ENCODE measurements at places on chromosomes 1 and 21.

DNA sequence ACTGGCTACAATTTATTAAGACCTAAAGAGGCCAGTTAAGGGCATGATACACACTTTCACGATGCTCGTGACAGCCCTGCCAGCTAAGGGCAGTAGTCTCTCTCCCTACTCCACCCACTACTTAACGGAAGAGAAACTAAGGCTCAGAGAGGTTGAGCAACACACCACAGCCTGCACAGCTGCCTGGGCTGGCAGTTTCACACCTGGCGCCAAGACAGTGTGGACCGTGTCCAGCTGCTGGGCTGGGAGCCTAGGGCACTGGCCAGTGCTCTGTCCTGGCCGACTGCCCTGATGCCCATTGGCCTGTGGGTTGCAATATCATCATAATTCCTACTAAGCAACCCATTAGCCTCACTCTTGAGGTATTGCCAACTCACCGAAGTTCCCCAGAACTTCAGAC is 27.6 kb downstream of the TENT5C start:
- no peak for DNase-seq

DNA sequence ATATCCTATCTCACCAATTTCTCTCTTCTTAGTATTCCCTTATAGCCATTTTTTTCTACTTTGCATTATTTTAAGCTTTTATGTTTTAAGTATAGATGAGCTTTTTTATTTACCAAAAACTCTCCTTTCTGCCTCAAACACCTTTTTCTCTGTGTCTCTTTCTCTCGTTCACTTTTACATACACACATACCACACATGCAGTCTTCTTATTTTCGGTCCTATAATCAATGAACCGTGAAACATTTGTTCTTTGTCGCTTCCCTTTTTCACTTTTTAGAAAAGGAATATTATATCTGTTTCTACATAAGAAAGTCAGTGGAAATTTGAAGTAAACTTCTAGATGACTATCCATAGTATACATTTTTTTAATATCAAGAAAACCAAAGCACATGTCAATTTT is 183.2 kb downstream of the MRPL39 start:
- DNase-seq = no peak

DNA sequence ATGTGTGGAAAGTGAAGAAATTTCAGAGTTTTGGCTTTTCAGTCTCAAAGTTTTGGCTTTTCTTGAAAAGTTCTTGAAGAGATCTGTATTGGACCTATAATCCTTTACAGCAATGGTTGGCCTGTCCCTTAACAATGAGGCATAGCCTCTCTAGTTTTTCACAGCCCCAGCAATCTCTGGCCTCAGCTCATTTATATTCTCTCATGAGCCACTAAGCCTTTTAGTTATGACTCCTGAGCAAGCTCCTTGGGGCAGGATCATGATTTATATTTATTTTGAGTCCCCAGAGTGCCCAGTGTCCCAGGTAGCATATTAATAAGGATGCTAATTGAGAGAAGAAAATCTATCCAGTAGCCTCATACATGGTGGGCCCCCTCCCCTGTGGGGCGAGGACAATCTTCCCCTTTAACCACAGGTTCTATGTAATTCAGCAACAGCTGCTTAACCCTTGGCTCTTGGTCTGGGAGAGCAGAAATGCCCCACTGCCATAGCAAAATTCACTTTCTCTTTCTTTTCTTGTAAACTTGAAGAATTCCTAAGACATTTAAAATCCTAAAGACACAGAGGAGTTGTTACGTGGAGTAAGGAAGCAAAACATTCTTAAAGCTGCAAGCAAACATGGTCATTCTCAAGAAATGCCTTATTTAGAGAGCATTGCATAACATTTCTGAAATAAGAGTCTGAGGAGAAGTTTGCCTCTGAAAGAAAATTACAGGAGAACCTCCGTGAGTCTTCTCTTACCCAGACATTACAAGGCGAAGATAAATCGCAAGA is 6.3 kb downstream of the NGF start:
- no peak for DNase-seq

DNA sequence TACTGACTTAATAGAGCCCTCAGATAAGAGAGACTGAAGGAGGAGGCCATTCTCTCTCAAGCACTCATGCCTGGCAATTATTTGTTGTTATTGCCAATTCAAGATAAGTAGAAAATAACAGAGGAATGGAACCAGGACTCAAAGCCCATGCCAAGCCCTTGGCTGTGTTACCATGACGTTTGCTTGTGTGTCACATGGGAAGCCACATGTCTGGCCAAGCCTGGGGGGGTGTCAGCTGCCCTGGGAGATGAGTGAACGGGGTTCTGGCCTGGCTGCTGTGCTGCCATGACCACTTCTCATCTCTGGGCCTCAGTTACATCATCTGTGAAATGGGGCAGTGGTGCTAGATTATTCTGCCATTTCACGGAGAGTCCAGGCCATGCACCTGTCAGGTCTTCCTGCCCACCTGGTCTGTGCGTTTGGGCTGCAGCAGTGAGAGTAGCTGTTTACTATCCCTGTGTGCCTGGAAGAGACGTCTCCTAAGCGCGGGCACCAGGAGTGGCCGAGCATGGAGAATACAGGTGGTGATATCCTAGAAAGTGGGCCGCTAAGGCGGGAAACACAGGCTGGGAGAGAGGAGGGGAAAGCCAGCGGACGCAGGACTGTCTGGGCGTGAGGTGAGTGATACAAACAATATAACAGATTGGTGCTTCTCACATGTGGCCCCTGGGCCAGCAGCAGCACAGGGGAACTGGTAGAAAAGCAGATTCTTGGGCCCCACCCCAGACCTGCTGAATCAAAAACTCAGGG is 67.8 kb downstream of the MAN1C1 start:
- no peak for DNase-seq

DNA sequence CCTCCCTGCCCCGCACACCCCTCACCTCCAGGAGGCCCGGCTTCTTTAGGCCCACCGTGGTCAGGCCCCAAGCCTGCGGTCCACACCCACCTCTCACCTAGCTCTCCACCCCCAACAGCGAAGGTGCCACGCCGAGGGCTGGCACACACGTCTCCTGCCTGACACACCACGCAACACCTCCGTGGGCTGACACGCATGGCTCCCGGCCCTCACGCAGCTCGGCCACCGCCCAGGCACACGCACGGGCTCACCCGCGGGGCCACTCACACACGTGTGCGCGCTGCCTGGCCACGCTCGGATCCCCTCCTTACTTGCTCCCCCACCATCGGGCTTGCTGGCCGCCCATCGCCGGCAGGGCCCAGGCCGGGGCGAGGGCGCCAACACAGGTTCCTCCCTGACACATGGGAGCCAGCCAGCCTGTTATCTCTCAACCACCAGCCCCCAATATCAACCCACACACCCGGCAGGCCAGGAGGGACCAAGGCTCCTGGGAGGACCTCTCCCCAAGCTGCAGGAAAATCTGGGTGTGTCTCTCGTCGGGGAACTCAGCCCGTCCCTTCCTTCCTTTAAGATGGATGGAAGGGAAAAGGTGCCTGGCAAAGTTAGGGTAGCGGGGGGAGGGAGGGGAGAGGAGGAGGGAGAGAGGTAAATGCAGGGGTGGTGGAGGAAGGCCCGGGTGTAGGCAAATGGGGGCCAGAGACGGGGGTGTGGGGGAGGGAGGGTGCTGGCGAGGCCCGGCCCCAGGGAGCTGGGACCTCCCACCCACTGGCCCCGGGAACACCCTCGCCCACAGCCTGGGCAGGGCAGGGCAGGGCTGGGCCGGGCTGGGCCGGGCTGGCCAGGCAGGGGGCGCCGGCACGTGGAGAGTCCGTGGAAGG is 546 bp downstream of the ELOVL1 start:
- DNase-seq = no peak

GRCh38 chr1:174242856-174243255 is 83.5 kb downstream of the RABGAP1L start:
- DNase-seq = no peak

DNA sequence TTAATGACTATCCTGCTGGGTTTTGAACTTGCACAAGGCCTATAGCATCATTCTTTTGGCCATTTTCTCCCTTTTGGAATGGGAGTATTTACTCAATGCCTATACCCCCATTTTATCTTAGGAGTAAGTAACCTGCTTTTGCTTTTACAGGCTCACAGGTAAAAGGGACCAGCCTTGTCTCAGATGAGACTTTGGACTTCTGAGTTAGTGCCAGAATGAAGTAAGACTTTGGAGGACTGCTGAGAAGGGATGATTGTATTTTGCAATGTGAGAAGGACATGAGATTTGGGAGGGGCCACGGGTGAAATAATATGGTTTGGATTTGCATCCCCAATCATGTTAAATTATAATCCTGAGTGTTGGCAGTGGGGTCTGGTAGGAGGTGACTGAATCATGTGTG is 212.7 kb downstream of the FAF1 start:
- DNase-seq = no peak

DNA sequence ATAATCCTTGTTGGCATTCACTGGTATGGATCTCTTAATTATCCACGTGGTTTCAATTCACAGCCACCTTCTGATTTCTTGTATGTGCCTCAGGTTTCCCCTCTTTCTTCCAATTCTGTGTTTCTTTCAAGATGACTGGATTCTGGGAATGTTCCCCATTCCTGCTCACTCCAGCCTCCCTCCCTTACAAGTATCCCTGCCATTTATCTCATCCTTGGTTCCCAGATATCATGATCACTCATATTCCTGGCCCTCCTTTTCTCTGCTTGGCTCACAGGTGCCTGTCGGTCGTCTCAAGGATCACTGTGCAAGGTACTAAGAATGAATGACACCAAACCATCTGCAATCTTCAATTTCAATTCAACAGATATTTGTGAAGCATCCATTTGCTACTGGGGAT is 279.2 kb downstream of the ASTN1 start:
- no peak for DNase-seq

GRCh38 chr1:6419397-6419803 is 319 bp downstream of the HES2 start:
- DNase-seq = no peak

GRCh38 chr1:19650416-19651140 is 6.5 kb downstream of the NBL1 start:
- DNase-seq = no peak

DNA sequence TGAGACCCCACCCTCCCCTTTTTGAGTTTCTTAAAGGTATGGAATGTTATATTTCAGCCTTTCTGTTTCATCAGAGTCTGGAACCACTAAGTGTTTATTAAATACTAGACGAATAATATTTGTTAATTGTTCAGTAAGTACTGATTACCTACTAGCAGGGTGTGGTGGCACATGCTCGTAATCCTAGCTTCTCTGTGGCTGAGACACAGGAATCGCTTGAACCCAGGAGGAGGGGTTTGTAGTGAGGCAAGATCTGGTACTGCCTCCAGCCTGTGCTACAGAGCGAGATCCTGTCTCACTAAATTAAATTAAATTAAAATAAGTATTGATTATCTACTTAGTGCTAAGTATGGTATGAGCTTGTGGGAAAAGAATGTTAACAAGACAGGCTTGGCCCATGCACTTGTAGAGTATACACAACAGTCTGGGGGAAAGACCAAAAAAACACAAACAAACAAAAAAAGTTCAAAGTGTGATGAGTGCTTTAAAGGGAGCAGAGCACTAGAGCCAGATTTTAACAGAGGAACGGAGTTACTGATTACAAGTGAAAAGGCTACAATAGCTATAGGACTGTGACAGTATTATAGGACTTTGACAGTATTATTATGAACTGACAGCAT is 2.4 kb downstream of the CEPT1 start:
- DNase-seq = no peak

DNA sequence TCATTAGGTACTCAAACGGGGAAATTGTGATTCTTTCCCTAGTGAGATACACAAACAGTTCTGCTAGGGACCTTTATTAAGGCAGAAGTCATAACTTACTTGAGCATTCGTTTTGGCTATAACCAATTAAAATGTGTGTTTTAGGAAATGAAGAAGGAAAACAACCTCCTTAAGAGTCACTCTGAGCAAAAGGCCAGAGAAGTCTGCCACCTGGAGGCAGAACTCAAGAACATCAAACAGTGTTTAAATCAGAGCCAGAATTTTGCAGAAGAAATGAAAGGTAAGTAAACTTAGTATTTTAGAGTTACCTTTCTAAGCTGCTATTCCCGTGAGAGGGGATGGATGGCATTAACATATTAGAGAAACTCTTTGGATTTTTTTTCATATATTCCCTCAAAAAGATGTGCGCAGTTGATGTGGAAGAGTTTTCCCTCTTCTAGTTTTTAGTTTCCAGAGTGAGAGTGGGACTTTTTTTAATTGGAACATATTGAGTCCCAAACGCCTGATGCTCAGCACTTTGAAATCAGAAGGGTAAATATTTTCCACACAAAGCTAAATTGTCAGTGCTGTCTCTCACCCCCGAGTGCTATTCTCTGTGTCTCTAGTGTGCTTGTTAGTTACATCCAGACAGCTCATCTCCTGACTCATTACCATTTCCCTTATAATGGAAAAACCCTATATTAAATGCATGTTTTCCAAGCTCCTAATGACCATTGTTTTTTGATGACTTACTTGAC is 34.9 kb downstream of the CENPF start:
- DNase-seq = no peak

DNA sequence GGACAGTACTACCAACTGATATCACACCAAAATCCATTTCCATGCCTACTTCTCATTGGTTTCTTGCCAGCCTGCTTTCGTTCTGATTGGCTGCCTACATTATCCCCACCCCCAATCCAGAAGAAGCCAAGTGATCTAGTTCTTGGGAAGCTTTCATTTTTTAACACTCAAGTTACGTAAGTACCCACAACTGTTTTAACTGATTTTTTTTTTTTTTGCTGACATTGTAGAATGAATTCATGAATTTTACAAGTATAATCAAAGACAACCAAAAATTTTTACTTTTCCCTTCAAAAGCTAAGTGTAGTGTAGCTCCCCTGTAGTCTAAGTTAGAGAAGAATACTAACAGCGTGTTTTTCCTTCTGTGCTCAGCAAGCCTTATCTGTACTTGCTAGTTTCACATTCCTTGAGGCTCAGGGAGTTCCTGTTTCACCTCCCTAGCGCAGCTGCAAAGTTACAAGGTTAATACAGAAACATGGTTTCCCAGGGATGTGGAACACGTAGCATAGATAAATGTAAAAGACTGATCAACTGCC is at the start of gene SLC9C2:
TSS of gene SLC9C2 (minus strand) at position 17 of the 536 bp plus-strand sequence. CDS start 1,296 bp downstream, outside the sequence.
- no peak for DNase-seq

DNA sequence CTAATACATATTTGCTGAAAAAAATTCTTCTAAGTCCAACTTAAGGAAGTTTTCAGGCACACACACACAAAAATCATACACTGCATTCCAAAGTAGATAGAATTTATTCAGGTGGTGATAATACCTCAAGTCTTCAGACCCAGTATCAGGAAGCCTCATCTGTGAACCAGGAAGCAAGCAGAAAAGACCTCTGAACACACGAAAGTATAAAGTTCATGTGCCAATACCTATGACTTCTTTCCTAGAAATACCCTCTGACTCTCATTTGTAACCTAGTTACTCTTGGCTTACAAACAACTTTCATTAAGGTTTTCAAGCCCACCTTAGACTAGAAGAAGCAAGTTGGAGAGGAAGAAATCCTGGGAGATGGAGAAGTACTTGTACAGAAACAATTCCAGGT is 35.7 kb upstream of the IFNLR1 start:
- DNase-seq = no peak

GRCh38 chr1:34762474-34763141 is 3.1 kb downstream of the GJB4 start:
- no peak for DNase-seq

- no peak for DNase-seq
Observed at GRCh38 chr1:1911350-1912041, 3.6 kb upstream of the CALML6 start.
